ENCODE measurements at places on chromosomes 4 and X.

DNA sequence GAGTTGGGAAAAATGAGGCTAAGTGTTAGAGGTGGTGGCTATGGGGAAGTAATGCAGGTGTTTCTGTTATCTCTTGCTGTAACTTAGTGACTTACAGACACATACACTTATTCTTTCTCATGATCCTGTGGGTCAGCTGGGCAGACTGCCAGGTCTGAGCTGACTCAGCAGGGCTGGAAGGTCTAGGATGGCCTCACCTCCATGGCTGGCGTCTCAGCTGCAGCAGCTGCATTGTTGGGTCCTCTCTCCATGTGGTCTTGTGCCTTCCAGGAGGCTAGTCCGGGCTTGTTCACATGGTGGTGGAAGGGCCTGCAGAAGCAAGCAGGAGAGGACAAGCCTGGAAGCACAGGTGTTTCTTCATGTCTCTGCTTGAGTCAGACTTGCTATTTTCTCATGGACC is 172.7 kb downstream of the NHS start:
- no peak for DNase-seq

DNA sequence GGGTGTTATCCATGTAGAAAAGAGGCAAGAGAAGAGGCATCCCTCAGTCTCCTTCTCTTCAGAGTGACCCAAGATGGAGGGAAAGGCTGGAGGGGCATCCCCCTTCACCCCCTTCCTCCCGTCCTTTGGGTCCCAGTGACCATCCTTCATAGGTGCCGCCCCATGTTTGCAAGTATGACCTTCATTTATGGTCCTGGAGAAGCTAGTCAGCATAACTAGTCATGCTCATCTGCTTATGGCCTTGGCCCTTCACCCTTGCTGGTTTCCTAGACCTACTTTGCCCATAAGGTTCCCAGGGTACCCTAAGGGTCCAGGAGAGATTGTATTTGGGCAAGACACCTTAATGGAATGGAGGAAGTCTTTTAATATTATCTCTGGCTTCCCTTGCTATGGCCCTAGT is 46.7 kb downstream of the HMGB2 start:
- DNase-seq: no peak

DNA sequence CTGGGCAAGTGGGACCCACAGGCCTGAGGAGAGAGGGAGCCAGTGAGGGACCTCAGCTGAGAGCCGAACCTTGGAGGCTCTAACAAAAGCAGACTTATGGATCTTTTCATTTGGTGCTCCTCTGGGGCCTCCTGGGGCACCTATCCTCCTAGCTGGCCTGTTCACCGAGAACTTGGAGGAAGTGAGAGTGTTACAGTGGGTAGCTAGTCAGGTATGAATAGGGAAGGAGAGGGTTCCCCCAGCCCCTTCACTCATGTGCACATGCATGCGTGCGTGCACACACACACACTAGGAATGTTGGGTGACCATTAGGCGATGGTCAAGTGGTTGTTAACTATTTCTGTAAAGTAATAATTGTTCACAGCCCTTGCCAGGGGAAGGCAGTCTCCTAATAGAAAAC is 18.6 kb upstream of the TMEM185A start:
- no peak for DNase-seq

- no peak for DNase-seq
Measured at GRCh38 chr4:2348786-2349185, 69.7 kb downstream of the ZFYVE28 start.

DNA sequence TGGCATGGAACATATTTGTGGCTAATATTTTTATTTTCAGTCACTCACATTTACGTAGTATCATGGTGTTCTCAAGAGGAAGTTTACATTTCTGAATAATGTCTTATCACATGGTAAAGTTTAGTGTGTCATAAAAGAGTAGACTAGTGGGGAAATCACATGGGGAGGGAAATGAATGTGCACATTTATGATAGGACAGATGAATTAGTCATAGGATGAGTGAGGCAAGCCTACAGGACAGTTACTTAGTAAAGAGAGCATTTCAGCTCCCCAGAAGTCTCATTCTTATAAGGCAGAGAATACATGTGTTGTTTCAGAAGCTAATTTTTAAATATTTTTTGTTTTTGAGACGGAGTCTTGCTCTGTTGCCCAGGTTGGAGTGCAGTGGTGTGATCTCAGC is 6.2 kb downstream of the GK start:
- no peak for DNase-seq

GRCh38 chrX:153470411-153471363 is at the start of gene HAUS7:
Gene HAUS7 (minus strand): TSS chrX:153470576. CDS start chrX:153470557, 19 bp downstream.
- DNase-seq: peak; percentile 88

DNA sequence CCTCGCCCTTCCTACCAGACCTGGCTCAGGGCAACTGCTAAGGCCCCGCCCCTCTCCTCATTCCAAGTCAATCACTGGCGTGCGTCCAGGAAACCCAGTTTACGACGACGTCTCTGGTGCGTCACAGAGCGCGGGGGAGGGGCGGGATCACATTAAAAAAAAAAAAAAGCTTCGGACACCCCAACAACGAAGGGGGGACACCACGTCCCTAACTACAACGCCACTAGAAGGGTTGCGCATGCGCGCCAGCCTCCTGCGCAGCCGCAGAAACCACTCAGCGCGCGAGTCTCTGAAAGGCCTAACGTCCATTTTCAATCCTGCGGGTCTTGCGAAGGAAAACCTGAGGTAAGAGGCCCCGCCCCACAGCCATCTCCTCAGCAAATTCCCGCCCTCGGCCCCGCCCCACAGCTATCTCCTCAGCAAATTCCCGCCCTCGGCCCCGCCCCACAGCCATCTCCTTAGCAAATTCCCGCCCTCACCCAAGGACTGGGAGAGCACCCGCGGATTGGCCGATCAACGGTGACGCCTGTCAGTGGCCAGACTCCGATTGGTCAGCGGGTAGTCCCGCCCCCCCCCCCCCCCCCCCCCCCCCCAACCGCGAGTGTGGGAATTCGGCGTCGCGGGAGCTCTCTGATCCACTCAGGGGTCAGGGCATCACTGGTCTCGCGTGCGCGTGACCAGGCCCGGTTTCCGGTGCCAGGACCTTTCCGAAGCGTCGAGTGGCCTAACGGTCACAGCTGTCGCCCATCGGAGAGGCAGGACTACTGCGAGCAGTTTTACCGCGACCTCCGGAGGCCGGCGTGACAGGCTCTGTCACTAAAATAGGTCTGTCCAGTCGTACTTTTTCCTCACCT is at the start of gene SCML1:
Gene SCML1 (plus strand): TSS at position 638 of the 854 bp plus-strand sequence. CDS start 6,694 bp downstream, outside the sequence.
- peak; percentile 72 for DNase-seq

DNA sequence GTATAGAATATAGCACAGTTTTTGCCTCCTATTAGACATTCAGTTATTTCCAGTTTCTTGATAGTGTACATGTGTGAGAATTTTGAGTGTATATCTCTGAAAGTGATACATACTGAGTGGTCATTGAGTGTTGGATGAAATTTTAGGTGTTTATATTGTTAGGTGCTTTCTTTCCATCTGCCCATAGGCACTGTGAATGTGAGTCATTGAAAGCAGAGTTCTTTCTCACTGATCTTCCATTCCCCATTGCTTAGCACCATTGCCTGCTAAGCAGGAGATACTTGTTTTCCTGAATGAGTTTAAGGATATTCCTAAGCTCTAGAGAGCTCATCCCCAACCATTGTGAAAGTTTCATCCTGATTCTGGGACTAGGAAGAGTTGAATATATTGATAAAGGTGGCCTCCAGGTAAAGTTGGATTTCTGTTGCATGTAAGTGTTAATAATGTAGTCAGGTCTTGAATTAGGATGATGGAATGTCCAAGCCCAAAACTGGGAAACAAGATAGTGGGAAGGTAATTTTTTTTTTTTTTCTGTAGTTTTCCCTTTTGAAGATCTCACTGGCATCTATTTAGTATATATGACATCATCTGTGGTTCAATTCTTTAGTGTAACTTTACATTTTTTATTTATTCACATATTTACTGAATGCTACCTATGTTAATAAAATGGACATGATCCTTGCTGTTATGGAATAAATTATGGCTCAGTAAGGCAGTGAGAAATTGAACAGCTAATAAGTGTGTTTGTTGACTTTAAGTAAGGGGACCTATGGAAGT is 22.1 kb downstream of the UBE2K start:
- no peak for DNase-seq

GRCh38 chr4:27463816-27464215 is 603.2 kb downstream of the STIM2 start:
- no peak for DNase-seq

- DNase-seq: no peak
Measured at GRCh38 chr4:97153042-97153441, 990.2 kb downstream of the STPG2 start.

DNA sequence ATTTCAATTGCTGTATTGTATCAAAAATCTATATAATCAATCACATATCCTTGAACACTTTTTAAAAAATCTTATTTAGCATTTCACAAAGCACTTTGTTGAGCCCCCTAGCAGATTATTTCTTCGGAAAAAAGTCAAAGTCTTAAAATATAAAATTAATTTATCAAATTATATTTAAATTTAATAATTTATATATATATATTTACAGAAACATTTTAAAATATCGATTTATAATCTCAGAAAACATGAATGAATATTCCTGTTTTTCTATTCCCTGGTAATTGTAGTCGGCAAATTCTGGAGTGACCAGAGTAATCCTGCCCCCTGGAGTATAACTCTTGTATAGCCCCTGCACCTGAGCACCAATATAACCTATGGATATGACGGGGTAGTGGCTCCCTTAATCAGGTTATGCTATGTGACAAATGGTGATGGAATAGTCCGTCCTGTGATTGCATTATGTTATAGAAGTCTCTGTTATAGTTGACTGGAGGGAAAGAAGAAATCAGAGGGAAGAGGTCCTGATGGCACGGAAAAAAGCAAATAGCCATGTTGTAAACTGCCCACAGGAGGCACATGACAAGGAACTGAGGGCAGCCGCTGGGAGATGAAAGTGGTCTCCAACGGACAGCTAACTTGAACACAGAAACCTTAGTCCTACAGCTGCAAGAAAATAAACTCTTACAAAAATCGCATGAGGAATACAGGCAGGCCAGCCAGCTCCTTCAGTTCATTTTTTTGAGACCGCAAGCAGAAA is 1092.3 kb downstream of the ARAP2 start:
- no peak for DNase-seq

DNA sequence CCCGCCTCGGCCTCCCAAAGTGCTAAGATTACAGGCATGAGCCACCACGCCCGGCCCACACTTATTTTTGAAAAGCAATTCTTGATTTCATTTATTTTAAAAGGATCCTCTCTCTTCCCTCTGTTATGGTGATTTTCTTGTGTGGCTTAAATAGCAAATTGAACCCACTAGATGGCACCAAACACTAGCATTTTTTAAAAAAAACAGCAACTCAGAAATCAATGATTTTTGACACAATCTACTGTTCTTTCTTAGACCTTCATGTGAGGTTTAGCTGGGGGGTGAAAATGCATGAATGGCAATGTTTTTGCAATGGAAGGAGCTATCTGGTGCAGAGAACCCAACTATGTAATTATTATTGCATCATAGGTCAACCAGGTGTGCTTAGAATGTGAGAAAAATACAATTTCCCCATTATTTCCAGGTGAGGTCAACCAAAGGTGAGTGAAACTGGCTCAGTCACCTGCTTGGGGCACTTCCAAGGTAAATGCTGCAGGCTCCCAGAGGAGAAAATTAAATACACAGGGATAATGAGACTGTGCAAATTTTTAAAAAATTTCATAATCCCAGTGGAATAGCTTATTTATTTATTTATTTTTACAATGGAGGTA is 226.7 kb upstream of the PRKX start:
- DNase-seq: no peak

DNA sequence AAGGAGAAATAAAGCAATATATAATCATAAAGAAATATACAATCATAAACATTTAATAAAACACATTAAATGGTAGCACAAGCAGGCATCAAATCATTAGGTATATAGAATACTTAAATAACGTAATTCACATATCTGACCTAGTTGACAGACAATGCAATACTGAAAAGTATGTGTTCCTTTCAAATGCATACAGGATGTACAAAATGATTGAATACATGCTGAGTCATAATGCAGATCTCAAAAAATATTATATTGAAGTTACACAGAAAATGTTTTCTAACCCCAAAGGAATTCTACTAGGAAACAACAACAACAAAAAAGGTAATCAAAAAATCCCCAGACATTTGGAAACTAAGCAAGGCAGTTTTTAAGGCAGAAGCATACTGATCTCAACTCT is 1072.0 kb upstream of the INTU start:
- DNase-seq: no peak

- DNase-seq: no peak
Measured at GRCh38 chr4:129387666-129388065, 291.7 kb downstream of the C4orf33 start.

DNA sequence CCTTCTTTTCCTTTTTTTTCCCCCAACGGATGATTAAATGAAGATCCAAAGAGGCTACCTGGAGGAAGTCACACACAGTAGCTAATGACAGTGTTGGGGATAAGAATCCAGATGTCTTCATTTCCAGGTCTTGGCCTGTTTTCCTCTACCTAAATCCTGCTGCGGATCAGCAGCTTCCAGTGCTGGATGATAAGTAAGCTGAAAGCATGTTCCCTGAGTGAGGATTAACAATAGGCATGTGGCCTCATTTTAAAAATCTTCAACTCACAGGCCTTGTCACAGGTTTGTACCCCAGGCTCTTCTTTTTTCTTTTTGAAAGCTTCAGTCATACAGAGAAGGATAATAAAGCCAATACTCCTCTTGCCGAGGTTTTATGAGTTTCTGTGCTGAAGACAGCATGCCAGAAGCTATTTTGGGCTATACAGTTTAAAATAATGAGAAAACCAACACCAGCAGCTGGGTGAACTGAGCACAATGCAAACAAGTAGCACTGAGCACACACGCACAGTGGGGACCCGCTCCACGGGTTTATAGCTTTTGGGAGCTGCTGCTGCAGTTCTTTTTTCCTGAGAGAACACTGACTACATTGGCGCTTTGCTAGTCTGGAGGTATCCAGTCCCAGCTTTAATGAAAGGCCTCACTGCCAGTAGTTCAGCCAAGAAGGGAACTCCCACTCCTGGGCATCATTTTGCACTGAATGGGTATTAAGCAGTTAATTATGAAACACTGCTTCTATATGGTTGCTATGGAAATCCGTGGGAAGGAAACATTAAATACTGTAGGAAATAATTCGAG is 184.2 kb upstream of the CTSO start:
- DNase-seq: no peak

DNA sequence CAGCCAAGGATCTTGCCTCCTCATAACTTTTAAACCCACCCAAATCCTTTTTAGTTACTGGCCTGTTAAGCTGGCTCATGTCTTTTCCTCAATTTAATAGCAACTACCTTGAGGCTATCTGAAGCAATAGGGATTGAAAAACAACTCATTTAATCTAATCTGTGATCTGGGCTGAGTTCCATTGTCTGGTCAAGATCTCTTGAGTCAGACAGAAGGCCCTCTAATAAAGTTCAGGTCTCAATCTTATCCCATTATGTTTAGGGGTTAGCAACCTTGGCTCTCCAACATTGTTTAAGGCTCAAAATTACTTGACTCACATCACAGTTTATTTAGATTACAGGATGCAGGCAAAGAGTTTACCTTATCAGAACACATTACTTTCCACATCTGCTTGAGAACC is 436.1 kb downstream of the ANKRD50 start:
- DNase-seq: no peak

- DNase-seq: no peak
Measured at GRCh38 chr4:133598779-133599178, 449.7 kb downstream of the PCDH10 start.

GRCh38 chr4:147139455-147140198 is 194.0 kb upstream of the TTC29 start:
- DNase-seq: no peak
